ENCODE measurements at places on chromosomes 7 and 10. TPM values are rescaled to one million over a fixed set of nuclear protein-coding genes. Genes with fewer than 3 reads are reported as not detected.

SPDYE18 gene
- not detected for total RNA-seq

ZNF239 gene
- 11.3 TPM for total RNA-seq

MKI67 gene
- 5.2 TPM for total RNA-seq

SLC39A12 gene
- not detected for total RNA-seq

FEZF1 gene
- total RNA-seq: not detected

DLX6 gene
- not detected for total RNA-seq

CRYGN gene
- total RNA-seq: not detected
